ENCODE measurements at places on chromosomes 16 and 17.

GRCh38 chr17:66449418-66449977, 147.1 kb downstream of the PRKCA start:
- no peak for DNase-seq

DNA sequence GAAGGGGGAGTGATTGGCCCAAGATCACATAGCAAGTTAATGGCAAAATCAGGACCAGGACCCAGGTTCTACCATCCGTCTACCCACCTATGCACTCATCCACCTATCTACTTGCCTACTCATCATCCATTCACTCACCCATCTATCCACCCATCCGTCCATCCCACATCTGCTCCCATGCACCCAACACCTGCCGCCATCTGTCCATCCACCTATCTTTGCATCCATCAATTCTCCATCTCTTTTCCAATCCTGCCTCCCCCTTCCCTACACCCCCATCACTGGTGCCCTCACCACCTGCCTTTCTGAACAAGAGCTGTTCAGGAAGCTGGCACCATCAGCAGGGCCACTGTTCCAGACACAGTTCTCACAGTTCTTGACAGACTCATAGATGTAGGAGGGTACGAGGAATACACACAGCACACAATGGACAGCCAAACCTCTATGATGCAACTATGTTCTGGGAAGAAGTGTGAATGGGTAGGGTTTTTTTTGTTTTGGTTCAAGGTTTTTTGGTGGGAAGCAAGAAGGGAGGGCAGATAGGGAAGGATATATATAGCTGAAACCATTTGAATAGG, 4.5 kb downstream of the SAMD14 start:
- no peak for DNase-seq

GRCh38 chr16:9095171-9095570, 3.7 kb downstream of the HAPSTR1 start:
- DNase-seq: no peak

- peak; percentile 78 for DNase-seq
Observed at GRCh38 chr16:70523743-70524398, at the start of gene SF3B3. Gene SF3B3, plus strand, starts transcription at chr16:70523816. Its CDS starts 2,841 bp downstream, at chr16:70526657.

GRCh38 chr16:66521252-66521713, 28.6 kb downstream of the TK2 start:
- DNase-seq: no peak

GRCh38 chr16:12271006-12271405, 294.5 kb downstream of the SNX29 start:
- DNase-seq: peak; percentile 50

DNA sequence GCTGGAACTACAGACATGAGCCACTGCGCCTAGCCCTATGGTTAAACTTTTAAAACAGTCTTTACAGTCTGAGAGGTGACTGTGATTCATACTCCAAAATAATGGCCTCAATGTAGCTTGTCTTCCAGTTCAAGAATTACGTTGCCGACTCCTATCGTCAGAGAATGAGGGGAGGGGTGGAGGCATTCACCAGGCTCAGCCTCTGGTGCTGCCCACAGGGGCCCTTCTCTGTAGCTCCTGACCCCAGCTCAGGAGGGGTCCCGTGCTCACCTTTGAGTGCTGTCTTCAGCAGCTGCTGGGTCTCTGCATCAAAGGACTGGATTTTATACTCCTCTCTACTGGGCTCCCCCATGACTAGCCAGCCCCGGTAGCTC, 1.2 kb downstream of the MIF4GD start:
- DNase-seq: no peak

DNA sequence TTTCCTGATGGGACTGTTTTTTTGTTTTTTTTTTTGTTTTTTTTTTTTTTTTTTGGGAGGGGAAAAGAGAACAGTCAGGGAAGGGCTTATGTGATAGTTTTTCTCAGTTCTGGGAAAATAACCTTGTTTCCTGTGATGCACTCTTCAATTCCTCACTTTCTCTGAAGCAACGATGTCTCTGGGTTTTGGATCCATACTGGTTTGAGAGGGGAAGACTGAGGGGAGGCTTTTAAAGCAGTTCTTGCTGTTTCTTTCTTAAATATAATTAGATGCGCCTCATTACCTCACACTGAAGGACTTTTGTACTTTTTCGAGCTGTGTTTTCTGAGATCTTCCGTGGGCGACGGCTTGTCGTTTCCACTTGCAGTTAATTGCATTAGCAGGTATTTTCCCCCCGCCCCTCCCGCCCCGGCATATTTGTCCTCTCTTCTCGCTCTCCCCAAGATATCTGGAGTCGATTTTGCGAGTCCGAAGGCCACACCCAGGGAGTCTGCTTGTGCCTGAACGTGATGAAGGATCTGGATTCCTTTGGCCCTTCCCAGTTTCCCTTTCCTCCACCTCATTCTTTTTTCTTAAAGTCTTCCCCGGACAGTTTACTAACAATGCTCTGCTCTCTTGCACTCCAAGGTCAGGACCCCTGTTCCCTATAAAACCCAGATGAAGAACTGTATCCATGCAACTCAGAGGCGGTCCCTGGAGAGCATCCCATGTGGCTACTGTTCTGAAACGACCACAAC, 125.2 kb upstream of the ZFHX3 start:
- DNase-seq: no peak

- DNase-seq: no peak
Observed at GRCh38 chr16:83989300-83989699, 21.3 kb downstream of the NECAB2 start.

DNA sequence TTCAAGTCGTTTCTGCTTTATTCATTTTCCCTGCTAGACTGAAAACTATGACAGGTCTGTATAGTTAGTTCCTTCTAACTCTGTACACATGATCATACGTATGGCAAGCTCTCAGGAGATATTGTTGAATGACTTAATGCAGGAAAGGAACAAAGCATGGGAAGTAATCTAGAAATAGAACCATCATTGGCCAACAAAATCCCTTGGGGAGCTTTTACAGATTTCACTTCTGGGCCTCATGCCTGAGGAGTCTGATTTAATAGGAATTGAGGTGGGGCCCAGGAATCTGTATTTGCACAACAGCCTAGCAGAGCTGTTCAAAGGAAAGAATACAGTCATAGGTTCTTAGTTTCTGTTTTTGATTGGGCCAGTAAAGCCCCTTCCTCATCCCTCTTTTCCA, 229.2 kb downstream of the MAP2K6 start:
- DNase-seq: no peak

GRCh38 chr17:7717756-7718350, 309 bp downstream of the DNAH2 start:
- DNase-seq: no peak

Data from K562 (cell line).